Stimulated activated CD4-positive, alpha-beta T cell treated with anti-CD3 and anti-CD28 coated beads, Interleukin-15, amount 100 ng/mL, for 24 hours (primary cell): ENCODE measurements at places on chromosomes 6 and 20.

GRCh38 chr20:24402188-24402587 lies 67.2 kb upstream of the SYNDIG1 start:
- no peak for DNase-seq

GRCh38 chr6:150932996-150933395 lies 67.5 kb downstream of the MTHFD1L start:
- DNase-seq, result no peak

DNA sequence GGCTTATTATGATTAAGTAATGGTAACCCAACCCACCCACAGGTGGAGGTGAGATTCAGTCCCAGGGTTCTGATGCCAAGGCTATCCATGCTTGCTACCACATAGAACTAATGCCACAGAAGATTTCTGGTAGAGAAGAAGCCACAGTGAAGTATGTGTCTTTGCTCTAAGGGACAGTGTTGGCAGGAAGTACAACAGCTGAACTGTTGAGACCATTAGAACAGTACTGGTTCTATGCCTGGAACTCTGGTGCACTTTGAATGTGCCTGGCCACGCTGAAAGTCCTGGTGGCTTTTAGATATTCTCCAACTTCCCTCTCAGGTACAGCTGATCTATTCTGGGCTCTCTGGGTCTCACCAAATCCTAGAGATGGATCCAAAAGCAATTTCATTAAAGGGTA lies 7.8 kb downstream of the STX7 start:
- DNase-seq, result no peak

- DNase-seq, result no peak
Measured at GRCh38 chr6:12570461-12571030, 146.0 kb upstream of the PHACTR1 start.

- DNase-seq, result no peak
Measured at GRCh38 chr20:63911176-63911575, 16.2 kb downstream of the DNAJC5 start.

DNA sequence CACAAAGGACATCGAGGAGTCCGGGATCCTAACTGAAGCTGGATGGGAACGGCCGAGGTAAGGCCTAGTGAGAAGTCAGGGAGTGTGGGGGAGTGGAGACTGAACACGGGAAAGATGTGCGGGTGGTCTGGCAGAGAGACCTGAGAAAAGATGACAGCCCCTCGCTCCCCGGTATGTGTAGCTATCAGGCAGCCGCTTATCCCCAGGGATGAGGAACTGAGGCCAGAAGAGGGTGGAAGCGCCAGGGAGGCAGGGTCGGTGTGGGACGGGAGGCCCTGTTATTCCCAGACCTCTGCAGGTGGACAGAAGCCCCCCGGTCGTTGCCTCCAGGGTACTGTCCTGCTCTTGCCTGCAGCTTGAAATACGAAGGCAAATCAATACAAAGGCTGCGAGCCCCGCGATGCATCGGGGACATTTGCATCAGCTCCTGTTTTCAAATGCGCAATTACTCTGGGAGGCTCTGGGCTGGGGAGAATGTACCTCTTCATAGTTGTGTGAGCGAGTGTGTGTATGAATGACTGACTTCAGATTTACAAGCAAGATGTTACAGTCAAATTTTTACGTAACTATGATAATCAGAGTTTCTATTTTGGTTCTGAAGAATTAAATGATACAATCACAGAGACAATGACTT lies 221.3 kb downstream of the QKI start:
- DNase-seq, result no peak

- DNase-seq, result no peak
Measured at GRCh38 chr6:106757722-106758467, 128.5 kb downstream of the QRSL1 start.

GRCh38 chr20:62827311-62828038 lies 10.6 kb downstream of the COL9A3 start:
- DNase-seq, result no peak

GRCh38 chr6:132060591-132060990 lies 109.4 kb upstream of the CCN2 start:
- no peak for DNase-seq

- no peak for DNase-seq
Measured at GRCh38 chr6:20399518-20399917, 2.2 kb upstream of the E2F3 start.

- no peak for DNase-seq
Measured at GRCh38 chr6:101439790-101440189, 46.3 kb downstream of the GRIK2 start.

DNA sequence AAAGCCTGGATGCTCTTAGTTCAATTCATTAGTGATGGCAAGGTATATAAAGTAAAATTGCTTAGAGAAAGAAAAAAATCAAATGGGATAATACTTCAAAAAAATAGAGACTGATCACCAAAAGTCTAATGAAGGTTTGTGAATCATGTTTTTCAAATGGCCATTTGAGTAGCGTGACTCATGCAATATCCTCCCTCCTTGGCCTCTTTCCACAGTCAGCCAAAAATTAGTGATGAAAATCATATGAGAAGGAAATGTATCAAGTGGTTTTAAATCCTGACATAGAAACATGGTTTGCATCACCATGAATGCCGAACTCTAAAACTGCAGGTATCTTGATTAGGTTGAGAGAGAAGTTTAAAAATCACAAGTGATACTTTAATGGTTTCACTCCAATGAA lies 1.2 kb upstream of the COL19A1 start:
- no peak for DNase-seq

- no peak for DNase-seq
Measured at GRCh38 chr6:36677059-36677749, 1.3 kb upstream of the CDKN1A start.
